ENCODE measurements at places on chromosomes 1 and 21.

DNA sequence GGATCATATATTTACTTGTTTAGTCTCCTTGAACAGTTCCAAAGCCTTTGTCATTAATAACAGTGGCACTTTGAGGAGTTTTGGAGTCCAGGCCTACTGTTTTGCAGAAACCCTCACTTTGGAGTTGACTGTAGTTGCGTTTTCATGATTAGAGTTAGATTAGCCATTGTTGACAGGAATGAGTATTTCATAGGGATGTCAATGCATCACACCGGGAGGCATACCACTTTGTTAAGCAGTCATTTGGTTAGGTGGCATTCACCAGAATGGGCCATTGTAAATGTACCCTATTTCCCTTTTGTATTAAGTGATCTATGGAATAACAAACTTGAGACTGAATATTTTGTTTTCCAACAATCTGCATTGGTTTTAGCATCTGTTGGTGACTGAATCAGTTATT is 11.8 kb downstream of the MRPS6 start:
- DNase-seq: no peak

- no peak for DNase-seq
These were observed 18.5 kb upstream of the S100A7 start for GRCh38 chr1:153478692-153479618.

DNA sequence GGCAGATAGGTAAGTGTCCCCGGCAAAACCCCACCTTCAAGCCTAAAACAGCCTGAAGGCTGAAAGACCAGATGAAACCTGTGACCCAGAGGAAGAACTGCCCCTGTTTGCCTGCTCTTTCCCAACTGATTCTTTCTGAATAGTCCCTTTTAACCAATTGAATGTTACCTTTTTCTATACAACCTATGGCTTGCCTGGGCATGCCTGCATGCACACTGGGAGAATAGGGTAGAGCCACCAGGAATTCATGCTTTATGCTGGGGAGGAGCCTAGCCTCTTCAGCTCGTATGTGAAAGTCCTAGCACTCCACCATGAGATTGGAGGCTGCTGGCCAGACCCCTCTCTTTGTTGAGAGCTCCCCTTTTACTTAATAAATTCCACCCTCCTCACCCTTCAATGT is 340.0 kb downstream of the PTBP2 start:
- DNase-seq: no peak

DNA sequence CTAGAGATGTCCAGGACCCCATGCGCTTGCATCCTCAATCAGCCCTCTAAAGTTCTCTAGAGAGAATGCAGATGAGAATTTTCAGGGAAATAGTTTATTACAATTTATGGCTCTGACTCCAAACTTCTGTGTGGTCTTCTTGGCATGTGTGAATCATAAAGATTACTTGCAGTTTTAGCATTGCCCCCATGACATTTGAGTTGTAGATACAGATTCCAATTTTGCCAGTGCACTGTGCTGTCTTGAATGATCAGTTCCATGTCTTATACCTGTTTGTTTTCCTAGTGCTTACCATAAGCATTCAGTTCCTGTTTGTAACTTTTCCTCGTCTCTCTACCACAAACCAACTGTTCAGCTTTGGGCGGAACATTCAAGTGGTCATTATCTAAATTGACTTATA is 4.8 kb downstream of the KRTAP21-3 start:
- no peak for DNase-seq

- DNase-seq: no peak
These were observed 36.0 kb upstream of the SLC19A1 start for GRCh38 chr21:45578176-45578801.

GRCh38 chr1:82388679-82389078 is 587.9 kb downstream of the ADGRL2 start:
- no peak for DNase-seq

- DNase-seq: no peak
These were observed 190.1 kb downstream of the HIVEP3 start for GRCh38 chr1:41728403-41729202.

Data from activated CD8-positive, alpha-beta memory T cell treated with anti-CD3 and anti-CD28 coated beads for 1 hour (primary cell).